Aorta (tissue), 5 donors: ENCODE measurements at places on chromosomes 1 and 21. TPM values are rescaled to one million over a fixed set of nuclear protein-coding genes. Genes with fewer than 3 reads are reported as not detected.

Gene SLAMF1
- total RNA-seq, result 1.6 TPM

Gene TNFAIP8L2
- 4.1 TPM for total RNA-seq

Gene NPHS2
- total RNA-seq, result not detected

Gene CFAP74
- not detected for total RNA-seq

Gene TP73
- total RNA-seq, result 0.18 TPM

Gene OR2AK2
- total RNA-seq, result not detected

Gene ERO1B
- 12.9 TPM for total RNA-seq

Gene SLC9C2
- not detected for total RNA-seq

Gene TPRG1L
- total RNA-seq, result 39.0 TPM

Gene CYP4Z1
- total RNA-seq, result 1.0 TPM

Gene ACTA1
- total RNA-seq, result 46.8 TPM

Gene MLLT11
- 2.5 TPM for total RNA-seq

Gene KDF1
- total RNA-seq, result not detected

Gene PIK3C2B
- total RNA-seq, result 41.3 TPM

Gene COL9A2
- total RNA-seq, result 16.3 TPM
